ENCODE measurements at places on chromosomes 7 and 10.

GRCh38 chr10:111944331-111944730, 239.2 kb downstream of the GPAM start:
- DNase-seq: no peak

DNA sequence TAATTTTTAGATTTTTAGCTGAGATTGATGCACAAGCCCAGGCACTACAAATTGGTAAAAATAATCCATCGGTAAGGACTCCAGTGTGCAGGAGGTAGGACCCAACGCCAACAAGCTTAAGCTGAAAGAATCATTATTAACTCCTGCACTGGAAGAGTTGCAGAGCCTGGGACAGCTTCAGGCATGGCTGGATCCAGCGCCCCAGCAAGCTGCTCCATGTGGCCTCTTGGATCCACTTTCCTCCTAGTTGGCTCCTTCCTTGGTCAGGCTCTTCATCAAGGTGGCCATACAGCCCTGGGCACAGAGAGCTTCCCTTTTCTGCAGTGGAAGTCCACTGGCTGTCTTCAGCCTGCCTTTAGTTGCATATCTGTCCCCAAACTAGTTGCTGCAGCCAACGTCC, 497.4 kb upstream of the FOXK1 start:
- DNase-seq: no peak

DNA sequence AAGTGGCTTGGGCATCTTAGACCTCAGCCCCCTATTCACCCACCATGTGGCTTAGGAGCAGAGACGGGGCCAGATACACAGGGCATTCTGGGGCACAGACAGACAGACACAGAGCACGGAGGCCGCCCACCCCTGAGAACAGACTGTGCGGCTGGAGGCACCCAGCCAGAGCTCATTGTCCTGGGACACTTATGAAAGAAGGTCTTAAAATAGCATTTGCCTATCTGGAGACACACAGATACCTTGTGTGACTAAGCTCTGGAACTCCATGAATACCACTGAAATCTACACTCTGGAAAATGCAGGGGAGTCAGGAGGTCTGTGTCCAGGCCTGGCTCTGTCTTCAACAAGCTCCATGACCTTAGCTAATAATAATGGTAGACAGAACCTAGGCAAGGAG, 41.4 kb upstream of the ADO start:
- no peak for DNase-seq

GRCh38 chr7:141144921-141145629, 71.2 kb downstream of the TMEM178B start:
- DNase-seq: no peak

GRCh38 chr10:43437141-43437870, 395 bp downstream of the ZNF487 start:
- DNase-seq: no peak

DNA sequence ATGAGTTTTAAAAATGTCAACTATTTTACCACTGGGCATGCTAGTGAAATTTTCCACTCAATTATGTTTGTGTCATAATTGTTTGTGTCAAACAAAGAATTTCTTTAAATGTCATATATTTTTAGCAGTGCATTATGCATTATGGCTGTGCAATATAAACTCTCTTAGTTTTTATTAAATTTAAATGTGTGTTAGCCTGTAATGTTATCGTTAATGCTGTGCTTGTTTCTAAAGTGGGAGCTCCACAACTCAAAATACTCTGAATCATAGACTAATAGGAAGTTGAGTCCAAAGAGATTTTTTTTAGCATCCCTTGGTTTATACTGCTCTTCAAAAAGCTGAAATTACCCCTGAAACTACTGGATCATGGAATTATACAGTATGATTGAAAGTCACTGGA, 26.8 kb downstream of the GNAI1 start:
- no peak for DNase-seq

- DNase-seq: no peak
Measured at GRCh38 chr10:105148456-105148855, 507.4 kb downstream of the SORCS3 start.

GRCh38 chr7:96085953-96086352, 235.9 kb downstream of the SLC25A13 start:
- no peak for DNase-seq

DNA sequence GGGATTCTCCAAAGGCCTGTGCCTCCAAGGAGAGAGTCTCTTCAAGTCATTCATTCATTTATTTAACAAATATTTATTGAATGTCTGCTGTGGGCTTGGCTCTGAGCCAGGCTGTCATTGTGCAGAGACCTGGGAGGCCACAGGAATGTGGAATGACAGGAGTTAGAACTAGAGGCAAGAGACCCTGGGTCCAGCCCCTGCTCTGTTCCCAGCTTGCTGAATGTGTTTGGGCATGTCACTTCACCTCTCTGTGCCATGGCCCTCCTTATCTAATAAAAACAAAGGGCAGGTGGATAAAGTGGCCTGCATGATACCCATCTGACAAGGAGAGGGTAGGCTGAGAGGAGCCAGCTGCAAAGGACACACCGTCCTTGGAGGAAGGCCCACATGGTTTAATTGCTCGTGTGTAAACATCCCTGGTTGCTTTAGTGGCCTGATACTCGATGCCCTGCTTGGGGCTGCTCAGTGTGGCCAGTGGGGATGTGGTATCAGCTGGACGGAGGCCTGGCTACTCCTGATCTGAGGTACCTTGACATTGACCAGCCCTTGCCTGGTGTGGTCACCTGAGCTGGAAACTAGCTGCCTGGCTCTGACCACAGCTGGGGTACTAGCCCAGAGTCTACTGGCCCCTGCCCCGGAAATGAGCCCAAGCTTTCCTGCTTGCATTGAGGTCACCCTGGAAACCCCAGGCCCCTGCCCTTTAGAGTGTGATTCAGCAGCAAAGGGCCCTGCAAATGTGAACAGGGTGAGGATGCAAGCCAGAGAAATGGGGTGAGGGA, 116.2 kb downstream of the CDH23 start:
- DNase-seq: no peak

DNA sequence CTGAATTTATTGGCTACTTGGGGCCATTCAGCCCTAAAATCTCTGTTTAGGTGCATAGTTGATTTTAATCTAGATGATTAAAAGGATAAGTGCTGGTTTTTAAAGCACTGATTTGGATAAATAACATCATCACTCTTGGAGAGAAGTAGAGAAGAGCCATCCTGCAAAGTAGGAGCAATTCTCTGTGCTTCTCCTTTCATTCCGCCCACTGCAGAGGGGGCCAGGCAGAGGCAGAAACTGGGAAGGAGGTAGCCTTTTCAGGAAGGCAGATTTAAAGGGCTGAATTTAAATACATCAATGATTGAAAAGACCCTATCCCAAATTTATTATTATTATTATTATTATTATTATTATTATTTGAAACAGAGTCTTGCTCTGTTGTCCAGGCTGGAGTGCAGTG, 14.1 kb downstream of the MAP3K8 start:
- DNase-seq: no peak

DNA sequence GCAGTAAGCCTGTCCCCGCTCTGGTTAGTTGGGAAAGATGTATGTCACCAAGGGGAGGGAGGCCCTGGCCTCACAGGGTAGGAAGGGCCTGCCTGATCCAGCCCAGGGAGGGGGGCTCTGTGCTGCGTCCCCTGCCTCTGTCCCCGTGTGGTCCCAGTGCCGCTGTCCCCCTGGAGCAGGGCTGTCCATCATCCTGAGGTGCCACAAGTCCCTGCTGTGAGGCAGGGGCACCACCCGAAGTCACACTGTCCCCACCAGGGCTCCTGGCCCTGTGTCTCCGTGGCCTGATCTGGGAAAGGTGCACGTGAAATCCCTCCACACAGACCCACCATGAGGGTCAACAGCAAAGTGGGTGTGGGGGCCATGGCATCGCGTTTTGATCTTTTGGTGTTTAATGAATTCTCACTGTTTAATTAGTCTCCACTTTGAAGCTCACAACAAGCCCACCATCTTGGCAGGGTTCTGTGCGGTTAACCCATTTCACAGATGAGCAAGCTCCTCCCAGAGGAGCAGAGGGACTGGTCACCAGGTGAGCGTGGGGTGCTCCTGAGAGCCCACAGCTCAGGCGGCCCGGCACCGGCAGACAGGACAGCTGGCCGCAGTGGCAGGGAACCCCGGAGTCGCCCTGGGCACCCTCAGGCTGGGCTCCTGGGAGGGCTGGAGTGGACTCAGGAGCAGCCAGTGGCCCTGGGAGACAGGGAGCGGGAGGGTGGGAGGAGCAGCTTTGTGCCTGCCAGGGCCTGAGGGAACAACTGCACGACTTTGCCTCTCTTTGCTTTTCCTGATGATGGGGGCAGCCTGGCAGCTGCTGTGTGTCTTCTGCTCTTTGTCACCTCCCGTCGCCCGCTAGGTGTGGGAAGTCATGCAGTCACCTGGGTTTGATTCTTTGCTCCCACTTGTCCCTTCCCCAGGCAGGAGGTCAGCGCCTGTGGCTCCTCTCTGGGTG, 12.0 kb upstream of the CRYGN start:
- no peak for DNase-seq

- no peak for DNase-seq
Measured at GRCh38 chr7:32045228-32045627, 25.0 kb downstream of the PDE1C start.

DNA sequence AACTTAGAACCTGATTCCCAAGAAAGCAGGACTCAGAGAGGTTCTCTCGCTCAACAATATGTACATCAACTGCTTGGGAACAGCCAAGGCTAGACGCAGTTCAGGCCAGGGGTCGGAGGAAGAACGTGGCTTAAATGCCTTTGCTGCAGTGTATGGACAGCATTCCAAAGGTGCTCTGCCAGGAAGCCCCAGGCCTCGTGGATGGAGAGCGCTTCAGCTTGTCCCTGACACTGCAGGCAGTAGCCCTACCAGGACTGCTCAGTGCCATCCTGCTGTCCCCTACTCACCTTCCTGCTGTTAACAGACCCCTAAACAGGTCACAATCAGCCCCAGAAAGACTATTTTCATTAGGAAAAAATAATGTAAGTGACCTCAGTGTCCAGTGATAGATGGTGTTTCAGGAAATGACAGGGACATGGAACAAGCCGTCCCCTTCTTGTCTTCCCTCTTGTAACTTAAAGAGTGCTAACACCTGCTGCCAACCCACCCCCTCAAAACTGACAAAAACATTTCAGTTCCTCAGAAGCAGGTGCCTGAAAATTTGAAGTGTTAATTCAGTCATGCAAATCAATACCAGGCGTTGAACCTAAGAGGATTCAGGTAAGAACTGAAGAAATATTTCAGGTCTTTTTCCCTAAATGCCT, 16.5 kb downstream of the CREB3L2 start:
- DNase-seq: no peak

- DNase-seq: no peak
Measured at GRCh38 chr7:12635830-12636229, 51.6 kb upstream of the ARL4A start.

GRCh38 chr10:12484002-12484918, 134.9 kb downstream of the CAMK1D start:
- no peak for DNase-seq

DNA sequence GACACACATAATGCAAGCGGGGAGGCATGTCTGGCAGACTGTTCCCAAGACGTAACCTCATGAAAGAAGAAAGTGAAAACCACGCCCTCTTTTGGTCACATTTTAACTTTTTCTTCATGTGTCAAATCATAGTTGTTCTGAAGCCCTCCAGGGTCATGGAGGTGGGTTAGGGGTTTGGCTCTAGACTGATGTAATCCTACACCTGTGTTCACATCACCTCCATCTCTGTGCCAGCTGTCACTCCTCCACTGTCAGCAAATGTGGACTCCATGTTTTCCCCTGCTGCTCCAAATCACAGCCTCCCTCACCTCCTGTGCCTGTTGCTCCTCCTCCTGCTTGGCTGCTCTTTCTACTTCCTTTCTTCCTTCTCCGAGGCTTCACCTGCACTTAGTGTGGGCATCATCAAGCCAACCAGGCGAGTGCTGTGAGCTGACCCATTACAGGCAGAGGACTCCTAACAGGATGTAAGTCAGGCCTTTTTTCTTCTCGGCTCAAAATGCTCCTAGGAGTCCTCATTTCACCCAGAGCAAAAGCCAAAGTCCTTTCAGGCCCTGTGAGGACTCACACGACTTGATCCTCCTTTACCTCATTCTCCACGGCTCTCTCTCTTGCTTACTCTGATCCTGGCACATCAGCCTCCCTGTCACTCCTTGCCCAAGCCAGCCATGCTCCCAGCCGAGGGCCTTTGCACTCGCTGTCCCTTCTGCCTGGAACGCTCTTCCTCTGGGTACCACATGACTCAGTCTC, 66.4 kb upstream of the IFRD1 start:
- DNase-seq: no peak

GRCh38 chr10:93568105-93568390, 1.6 kb downstream of the FFAR4 start:
- no peak for DNase-seq

DNA sequence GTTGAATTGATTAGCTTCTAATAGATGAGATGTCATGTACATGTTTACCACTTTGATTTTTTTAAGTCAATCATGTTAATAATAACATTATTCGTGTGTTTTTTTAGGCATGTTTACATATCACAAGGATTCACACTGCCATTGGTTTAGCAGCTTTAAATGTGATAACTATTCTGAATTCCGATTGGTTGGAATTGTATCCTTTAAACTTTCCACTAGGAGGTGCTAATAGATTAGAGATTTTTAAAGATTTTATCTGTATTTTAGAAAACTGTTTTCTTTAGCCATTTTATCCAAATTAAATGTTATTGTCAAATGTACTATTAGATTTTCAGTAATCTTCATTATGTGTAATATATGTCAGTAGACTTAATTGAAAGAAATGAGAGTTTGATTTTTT, 83.2 kb downstream of the HECTD2 start:
- DNase-seq: no peak

DNA sequence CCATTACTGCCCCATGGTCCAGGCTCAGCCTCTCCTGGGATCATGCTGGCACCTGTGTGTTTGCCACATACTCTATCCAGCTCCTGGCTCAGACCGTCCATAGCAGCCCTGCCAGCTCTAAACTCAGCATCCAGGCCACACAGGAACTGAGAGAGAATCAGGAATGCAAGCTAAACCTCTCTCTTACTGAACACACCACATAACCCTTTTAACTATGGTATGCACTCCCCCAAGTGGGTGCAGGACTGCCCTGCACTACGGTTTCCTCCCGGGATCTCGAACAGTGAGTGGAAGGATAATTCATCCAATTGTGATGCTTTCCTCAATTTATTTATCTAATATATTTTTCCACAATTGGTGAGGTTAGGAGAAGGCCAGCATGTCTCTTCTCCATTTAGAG, 17.1 kb upstream of the ZNF800 start:
- no peak for DNase-seq
